Mammary epithelial cell (primary cell): ENCODE measurements at places on chromosomes 3 and 15. TPM values are rescaled to one million over a fixed set of nuclear protein-coding genes. Genes with fewer than 3 reads are reported as not detected.
A peak's percentile ranks its signal among the peaks of the same experiment; 100 is the strongest.

The RTP1 gene
- not detected for total RNA-seq

The RGMA gene
- 0.64 and 1.0 TPM in 2 replicates for total RNA-seq

The NR1I2 gene
- total RNA-seq: not detected in 2 replicates

The MGLL gene
- 7.8 TPM for total RNA-seq

The SLC9C1 gene
- total RNA-seq: 0.19 and 0.47 TPM in 2 replicates

The IFT80 gene
- total RNA-seq: 15.8 and 21.2 TPM in 2 replicates

The SMARCC1 gene
- total RNA-seq: 52.8 TPM

The PEX5L gene
- 0.83 TPM for total RNA-seq

The NEK10 gene
- total RNA-seq: 2.7 TPM

The GP9 gene
- total RNA-seq: not detected in 2 replicates

DNA sequence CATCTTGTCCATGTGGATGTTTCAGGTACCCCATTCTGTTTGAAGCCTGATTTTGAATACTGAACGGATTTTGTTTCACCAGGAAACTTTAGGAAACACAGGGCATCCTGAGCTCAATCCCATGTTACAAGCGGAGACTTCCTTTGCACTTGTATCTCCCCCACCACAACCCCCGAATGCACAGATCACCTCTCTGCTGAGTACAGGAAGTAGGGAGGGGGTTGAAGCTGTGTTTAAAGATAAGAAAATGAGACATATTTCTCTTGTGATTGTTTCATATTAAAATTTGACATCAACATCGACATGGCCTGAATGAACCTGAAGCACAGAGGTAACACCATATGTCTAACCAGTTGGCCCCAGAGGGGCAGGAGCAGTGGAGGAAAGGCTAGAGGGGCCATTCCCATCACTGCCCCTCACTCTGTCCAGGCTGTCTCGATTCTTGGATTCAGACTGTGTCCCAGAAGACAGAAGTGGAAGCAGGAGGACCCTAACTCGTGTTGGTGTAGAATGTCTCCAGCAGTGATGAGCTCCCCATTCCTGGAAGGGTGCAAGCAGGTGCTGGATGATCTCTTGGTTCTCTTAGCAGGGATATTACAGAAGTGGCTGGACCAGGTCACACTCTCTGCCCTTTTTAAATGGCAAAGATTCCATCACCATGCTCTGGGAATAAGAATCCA lies 59.6 kb upstream of the IQSEC1 start:
- no peak for DNase-seq

DNA sequence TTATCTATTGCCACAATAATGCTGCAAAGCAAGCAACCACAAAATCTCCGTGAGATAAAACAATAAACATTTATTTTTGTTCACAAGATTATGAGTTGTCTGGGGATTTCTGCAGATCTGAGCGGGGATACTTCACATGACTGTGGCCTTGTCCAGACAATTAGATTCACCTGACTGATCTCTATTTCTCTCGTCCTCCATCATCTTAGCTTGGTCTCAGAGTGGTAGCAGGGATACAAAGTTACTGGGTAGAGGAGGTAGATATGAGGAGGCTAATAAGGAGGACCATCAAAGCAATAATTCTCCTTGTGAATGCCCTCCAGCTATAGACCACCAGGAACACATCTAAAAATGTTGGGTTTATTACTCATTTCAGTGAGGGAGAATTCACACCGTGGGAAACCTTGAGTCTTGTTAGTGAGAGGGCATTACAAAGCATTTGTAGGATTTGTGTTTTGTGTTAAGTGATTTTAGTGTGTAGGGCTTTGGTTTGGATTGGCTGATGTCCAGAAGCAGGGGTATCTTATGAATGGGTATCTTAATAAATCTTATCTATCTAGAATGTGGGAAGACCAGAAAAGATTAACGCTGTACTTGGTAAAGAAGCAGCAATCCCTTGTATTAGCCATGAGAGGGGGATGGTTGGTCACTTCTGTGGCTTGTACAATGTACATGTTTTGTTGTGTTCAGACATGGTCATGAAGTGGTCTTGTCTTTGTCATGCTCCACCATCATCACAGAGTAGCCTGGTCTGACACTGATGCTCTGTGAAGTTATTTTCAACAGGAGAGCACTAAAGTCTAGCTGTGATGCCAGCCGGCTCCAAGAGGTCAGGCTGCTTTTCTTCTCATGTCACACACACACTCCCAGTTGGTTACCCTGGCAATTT lies 287.6 kb upstream of the STT3B start:
- no peak for DNase-seq

DNA sequence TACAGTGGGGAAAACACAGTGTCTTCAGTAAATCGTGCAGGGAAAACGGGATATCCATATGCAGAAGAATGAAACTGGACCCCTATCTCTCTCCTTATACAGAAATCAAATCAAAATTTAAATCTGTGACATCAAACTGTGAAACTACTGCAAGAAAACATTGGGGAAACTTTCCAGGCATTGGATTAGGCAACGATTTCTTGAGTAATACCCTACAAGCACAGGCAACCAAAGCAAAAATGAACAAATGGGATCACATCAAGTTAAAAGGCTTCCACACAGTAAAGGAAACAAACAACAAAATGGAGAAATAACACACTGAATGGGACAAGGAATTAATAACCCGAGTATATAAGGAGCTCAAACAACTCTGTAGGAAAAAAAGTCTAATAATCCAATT lies 165.3 kb downstream of the PLCL2 start:
- DNase-seq: no peak

DNA sequence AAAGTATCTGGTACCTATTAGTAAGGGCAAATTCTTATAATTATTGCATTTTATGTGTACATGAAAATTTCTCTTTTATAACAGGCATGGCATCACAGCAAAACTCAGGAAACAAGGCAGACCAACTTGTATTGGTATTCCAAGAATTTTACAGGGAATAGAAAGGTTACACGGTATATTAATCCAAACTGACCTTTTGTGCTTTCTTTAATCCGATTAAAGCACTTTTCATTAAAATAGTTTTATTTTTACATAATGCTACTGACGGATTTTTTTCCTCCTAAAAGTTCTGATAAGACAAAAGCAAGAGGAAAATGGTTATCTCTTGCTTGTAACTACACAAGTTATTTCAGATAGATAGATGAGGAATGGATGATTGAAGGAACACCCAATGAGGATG lies 137.0 kb upstream of the SLCO3A1 start:
- no peak for DNase-seq

DNA sequence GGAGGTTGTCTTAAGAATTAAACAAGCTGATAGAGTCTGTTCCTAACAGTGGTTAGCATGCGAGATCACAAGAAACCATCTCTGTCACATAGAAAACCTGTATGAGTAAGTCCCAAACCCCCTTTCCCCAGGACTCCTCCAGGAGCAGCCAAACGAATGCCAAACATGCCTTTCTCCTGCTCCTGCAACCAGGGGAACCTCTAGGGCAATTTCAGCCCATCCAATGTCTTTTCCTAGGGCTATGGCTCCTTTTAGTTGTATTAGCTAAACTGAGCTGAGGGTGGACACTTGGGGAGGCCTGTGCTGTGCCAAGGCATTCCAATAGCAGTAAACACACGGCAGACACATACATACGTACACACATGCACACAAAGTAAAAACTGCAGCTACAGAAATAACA lies 36.5 kb upstream of the TIMP4 start:
- no peak for DNase-seq

GRCh38 chr3:140292170-140292569 lies 357.2 kb downstream of the CLSTN2 start:
- peak; percentile 30 for DNase-seq

DNA sequence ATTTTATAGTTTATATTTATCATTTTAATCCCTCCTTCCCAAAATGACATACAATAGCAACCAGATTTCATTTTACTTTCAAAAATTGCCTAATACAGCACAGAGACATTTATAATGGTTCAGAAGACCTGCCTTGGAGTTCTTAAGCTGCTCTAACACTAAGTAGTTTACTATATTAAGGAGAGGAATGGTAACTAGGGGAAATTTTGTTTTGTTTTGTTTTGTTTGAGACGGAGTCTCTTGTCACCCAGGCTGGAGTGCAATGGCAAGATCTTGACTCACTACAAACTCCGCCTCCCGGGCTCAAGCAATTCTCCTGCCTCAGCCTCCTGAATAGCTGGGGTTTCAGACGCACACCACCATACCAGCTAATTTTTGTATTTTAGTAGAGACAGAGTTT lies 22.8 kb upstream of the CCDC50 start:
- DNase-seq: no peak

GRCh38 chr3:148631124-148631903 lies 66.4 kb upstream of the AGTR1 start:
- DNase-seq: no peak

GRCh38 chr3:10344147-10344943 lies 23.4 kb upstream of the SEC13 start:
- no peak for DNase-seq

GRCh38 chr15:63434576-63435186 lies 53.0 kb upstream of the CA12 start:
- DNase-seq: no peak

- peak; percentile 84 for DNase-seq
Observed at GRCh38 chr3:133570139-133570936, 3.1 kb upstream of the CDV3 start.

DNA sequence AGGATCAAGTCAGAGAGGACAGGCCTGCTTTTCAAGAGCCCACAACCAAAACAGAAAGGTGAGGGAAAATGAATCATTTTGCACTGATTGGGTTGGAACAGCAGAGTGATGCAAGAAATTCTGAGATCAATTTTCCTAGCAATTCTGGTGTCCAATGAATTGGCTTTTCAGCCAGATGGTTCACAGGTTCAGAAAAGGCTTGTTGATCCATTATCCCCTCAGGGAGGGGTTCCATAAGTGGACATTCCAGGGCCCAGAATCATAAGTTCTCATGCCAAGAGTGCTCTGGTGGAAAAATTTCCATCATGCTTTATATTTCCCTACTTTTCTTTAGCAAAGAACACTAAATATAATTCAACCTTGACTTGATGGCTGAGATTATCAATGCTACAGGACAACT lies 16.2 kb downstream of the RBP2 start:
- no peak for DNase-seq

- no peak for DNase-seq
Observed at GRCh38 chr3:26091096-26091495, 301.2 kb downstream of the OXSM start.

GRCh38 chr15:41987246-41987924 lies 15.0 kb upstream of the EHD4 start:
- DNase-seq: no peak

DNA sequence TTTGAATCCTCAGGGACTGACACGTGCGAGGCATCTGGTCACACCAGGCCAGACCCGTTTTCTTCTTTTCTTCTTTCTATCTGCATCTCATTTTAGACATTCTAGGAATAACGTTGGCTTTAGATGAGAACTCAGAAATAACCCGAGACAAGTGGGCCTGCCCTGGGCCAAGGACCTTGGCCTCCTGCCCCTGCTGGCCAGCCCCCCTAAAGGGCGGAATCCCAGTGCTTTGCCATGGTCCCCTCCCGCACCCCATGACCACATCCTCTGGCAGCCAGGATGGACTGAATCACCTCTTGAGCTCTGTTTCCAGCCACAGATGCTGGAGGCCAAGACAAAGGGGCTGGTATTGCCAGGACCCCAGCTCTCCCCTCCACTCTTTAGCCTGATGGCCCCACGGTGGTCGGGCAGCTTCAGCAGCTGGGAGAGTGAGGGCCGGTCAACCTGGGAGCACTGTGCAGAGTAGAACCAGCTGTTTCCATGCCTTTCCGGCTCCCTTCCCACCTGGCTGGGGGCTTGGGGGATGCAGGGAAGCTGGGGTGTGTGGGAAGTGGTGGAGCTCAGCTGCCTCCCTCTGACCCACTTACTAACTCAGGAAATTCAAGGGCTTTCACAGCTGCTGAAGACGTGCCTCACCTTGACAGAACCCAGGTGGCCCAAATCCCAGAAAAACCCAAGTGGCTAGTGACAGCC lies 190.9 kb downstream of the FAM43A start:
- DNase-seq: no peak

GRCh38 chr3:111924283-111924682 lies 54.5 kb upstream of the ABHD10 start:
- DNase-seq: peak; percentile 84

DNA sequence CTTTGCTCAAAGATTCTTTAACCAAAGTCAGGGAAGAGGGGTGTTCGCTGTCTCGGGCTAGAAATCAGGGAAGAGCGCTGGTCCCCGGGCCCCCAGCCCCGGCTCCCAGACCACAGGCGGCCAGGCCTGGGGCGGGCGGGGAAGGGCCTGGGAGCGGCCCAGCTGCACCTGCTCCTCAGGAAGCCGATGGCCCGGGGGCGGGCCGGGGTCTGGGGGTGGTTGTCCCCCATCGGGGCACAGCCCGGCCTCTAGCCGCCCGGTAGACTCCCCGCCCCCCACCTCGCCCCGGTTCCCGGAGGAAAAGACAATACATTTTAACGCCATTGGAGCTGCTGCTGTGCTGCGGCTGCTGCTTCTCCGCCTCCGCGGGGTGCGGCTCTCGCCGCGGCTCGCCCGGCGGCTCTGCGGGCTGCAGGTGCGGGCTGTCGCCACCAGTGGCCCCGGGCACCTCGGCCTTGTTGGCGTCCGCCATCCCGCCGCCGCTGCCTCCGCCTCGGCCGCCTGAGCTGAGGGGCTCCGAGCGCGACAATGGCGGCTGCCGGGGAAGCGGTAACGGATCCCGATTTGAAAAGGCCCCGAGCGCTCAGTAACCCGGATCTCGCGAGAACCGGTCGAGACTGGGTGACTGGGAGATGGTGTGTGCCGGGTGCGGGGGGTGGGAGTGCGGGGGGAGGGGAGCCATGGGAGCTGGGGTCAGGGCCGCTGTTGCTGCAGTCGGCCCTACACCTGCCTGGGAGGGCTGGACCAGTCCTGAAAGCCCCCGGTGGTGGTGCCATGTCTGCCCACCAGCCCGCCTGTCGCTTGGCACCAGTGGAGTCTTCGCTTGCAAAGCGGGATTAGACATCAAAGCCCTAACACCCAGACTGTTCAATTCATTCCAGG lies at the start of gene MYEF2:
MYEF2 (minus strand) TSS at position 530 of the 882 bp plus-strand sequence; CDS start at position 472, 58 bp downstream.
- DNase-seq: peak; percentile 18

DNA sequence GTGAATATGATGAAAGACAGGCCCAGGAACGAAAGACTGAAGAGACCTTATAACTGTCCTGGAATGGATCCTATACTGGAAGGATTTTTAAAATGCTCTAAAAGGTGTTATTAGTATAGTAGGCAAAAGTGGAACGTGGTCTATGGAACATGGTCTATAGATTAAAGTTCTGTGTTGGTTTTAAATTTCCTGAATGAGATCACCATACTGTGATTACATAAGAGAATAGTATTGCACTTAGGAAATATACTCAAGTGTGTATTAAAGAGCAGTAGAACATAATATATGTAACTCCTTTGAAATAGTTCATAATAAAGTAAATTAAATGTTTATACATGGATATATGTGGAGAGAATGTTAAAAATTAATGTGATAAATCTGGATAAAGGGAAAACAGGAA lies 68.2 kb downstream of the SPRED1 start:
- DNase-seq: no peak

DNA sequence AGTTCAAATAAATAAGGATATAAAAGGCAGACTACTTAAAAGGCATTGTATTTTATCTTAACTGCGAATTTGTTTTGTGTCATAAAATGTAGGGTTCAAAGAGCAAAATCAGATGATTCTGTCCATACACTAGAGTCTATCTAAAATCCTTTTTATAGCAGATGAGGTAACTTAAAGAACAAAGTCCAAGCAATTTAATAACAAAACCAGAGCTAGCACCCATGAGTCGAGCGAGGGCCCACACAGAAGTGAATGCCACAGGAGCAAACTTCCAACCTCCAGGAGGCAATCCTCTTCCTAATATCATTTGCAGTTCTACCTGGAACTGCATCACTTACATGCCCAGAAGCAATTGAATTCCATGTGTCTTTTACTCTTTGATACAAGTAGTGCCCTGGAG lies 35.4 kb upstream of the KBTBD8 start:
- no peak for DNase-seq
